Femur (tissue), 1 donor: ENCODE measurements at places on chromosomes 7 and 10.
A peak's percentile ranks its signal among the peaks of the same experiment; 100 is the strongest.

DNA sequence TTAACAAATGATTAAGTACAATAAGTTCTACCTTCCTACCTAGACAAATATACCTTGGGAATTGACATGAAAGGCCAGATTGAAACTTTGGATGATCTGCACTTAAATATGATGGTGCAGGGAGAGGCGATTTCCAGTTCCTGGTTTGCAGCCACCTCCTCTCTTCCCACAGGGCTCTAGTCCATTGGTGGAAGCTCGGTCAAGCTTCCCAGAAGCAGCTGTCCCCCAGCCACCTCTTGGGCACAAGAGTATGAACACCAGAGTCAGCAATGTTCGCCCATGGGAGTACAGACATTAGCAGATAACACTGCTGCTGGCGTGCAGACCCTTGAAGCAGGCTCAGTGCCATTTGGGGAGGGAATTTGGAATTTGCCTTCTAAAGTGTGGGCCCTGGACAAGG, 1.5 kb upstream of the CPVL start:
- no peak for DNase-seq

GRCh38 chr7:110590415-110590814, 500.5 kb upstream of the LRRN3 start:
- no peak for DNase-seq

DNA sequence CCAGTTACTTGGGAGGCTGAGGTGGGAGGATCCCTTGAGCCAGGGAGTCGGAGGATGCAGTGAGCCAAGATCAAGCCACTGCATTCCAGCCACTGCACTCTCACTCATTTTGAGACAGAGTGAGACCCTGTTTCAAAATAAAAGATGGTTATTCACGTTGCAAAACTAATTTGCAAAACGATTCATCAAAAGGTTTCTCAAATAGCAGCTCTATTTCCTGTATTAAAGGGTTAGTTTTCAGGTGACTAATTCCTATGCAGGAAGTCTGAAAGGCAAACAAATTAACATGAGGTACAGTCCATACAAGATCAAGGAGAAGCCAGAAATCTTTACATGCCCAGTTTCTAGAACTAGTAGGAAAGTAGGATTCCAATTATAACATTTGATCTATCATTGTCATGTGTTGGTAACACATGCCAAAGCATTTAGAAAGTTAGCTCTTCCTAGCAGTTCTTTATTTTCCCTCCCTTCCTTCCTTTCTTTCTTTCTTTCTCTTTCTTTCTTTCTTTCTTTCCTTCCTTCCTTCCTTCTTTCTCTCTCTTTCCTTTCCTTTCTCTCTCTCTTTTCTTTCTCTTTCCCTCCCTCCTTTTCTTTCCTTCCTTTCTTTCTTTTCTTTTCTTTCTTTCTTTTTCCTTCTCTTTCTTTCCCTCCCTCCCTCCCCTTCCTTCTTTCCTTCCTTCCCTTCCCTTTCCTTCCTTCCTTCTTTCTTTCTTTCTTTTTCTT, 49.3 kb downstream of the DENND2A start:
- DNase-seq = no peak

- peak; percentile 71 for DNase-seq
Measured at GRCh38 chr7:155590215-155591018, 44.1 kb upstream of the CNPY1 start.

GRCh38 chr10:67772894-67773511, 65.0 kb downstream of the DNAJC12 start:
- no peak for DNase-seq

DNA sequence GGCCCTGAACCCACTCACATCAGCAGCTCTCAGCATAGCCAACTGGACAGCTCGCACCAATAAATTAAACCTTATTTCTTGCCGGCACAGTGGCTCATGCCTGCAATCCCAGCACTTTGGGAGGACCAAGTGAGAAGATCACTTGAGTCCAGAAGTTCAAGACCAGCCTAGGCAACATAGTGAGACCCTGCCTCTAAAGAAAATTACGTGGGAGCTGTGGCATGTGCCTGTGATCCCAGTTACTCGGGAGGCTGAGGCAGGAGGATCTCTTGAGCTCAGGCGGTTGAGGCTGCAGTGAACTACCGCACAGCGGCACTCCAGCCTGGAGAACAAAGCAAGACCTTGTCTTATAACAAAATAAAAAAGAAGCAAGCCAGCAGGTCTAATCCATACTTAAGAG, 75.7 kb downstream of the SEPTIN14 start:
- no peak for DNase-seq

DNA sequence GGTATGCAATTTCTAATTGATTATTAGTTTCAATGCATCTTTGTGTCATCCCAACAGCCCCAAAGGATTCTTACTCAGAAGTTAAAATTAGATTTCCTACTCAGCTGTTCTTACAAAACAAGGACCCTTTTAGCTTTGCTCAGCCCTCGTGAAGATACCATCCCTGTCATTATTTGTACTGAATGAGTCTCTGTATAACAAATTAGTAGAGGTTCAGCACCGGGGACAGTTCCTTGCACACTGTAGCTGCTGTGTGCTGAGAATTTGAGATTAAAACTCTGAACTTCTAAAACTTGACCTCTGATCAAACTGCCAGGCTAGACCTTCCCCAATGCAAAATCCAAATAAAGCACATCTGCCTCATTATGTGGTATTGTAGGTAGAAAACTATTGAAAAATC, 299.1 kb downstream of the LHFPL3 start:
- peak; percentile 23 for DNase-seq

DNA sequence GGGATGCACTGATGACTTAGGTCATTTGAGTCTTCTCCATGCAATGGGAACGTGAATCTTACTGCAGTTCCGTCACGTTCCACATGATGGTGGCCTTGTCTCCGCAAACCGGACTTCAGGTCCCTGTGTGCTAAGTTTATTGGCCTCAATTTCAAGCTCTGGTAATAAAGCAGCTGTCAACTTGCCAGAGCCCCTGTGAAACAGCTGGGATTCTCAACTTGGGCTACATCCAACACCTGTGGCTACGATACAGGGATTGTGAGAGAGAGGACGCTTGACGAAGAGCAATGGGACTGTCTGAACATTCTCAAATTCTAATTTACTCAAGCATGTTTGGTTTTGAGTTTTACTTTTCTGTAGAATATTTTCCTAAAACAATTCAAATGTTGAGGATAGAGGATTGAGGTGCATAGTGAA, 174.2 kb downstream of the PTN start:
- peak; percentile 88 for DNase-seq

- no peak for DNase-seq
Measured at GRCh38 chr10:103040418-103040817, 122.3 kb downstream of the CNNM2 start.

DNA sequence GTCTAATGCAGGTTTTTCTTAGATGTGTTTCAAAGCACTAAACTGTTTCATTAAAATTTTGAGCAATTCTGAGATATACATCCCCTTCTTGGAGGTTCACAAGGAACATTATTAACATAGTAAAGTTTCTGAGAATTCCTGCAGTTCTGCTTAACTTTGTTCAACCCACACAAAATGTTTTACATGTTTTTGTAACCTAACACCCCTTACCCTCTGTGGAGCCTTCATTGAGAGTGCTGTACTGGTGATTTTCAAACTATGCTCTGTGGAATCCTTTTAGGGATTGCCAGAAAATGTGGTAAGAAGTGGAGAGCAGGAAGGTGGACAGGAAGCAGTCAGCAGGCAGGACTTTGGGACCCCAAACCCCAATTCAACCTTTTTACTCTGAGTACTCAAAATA, 53.6 kb upstream of the ABCB5 start:
- DNase-seq = no peak

DNA sequence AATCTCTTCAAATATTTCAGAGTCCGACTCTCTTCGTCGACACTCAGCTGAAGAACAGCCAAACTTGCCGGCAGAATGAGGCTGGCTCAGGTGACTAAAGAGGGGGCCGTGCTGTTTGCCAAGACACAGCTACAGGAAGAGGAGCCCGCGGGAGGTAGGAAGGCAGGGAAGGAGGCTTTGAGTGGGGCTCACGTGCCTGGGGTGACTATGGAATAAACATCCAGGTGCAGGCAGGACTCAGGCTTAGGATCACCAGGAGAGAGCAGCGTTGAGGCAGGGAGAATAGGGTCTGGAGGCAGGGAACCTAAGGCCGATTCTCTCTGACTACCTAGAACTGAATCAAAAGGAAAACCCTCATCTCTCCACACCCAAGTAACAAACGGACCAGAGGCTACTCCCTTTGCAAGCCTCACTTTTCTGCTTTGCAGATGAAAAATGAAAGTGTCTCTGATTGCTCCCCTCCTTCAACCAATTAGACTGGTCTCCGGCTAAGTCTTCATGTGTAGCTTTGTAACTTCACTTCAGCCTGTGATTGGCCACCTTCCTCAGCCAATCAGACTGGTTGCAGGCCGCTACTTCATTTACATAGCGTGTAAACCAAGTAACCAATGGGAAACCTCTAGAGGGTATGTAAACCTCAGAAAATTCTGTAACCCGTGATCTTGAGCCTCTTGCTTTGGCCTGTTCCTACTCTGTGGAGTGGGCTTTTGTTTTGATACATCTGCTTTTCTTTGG, 19.7 kb upstream of the BNIP3 start:
- no peak for DNase-seq

GRCh38 chr7:75953931-75954330, 39.0 kb downstream of the POR start:
- DNase-seq = no peak

DNA sequence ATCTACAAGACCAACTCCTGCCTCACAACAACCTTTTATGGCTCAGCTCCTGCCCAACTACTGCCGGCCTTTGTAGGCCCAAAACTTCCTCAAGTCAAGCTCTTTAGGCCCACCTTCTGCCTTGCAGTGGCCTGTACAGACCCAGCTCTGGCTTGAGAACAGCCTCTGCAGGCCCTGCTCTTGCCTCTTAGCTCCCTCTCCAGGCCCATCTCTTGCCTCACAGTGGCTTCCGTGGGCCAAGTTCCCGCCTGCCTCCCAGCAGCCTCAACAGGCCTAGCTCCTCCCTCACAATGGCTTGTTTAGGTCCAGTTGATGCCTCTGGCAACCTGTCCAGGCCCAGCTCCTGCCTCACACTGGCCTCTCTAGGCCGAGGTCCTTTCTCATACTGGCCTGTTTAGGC, 32.4 kb upstream of the VKORC1L1 start:
- no peak for DNase-seq

GRCh38 chr7:66669088-66669487, 40.4 kb downstream of the KCTD7 start:
- DNase-seq = no peak

GRCh38 chr10:57964351-57964750, 303.3 kb downstream of the IPMK start:
- DNase-seq = peak; percentile 30

DNA sequence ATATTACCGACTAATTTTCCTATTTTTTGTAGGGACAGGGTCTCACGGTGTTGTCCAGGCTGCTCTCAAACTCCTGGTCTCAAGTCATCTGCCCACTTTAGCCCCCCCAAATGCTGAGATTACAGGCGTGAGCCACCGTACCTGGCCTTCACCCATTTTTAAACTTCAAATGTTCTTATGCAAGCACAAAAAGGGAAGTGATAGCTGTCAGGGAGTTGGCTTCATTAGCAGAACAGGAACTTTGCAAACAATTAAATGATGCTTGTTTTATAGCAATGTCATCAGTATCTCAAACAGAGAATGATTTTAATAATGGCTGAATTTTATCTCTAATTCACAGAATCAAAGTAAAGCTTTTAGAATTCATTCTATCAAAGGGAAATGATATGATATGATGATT, 49.8 kb upstream of the FAM171A1 start:
- no peak for DNase-seq

GRCh38 chr10:782751-783648, 93.5 kb upstream of the DIP2C start:
- DNase-seq = no peak

DNA sequence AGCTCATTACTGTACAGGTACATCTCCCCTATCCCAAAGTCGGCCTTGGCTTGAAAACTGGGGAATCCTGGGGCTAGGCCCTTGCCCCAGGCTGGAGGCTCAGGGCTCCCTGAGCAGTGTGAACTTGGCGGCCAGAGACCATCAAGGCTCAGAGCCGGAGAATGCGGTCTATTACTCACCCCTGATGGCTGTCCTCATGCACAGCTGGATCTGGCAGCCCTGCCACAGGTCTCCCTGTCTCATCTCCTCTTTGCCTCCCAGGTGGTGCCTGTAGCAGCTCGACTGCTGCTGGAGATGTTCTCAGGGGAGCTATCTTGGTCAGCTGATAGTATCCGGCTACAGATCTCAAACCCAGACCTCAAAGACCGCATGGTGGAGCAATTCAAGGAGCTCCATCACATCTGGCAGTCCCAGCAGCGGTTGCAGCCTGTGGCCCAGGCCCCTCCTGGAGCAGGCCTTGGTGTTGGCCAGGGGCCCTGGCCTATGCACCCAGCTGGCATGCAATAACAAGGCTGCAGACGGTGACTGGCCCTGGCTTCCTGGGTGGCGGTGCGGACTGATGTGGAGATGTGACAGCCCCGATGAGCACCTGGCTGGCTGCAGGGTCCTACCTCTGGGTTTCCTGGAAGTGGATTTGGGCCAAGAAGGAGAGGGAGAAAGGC, 10.7 kb downstream of the IRF5 start:
- DNase-seq = no peak

DNA sequence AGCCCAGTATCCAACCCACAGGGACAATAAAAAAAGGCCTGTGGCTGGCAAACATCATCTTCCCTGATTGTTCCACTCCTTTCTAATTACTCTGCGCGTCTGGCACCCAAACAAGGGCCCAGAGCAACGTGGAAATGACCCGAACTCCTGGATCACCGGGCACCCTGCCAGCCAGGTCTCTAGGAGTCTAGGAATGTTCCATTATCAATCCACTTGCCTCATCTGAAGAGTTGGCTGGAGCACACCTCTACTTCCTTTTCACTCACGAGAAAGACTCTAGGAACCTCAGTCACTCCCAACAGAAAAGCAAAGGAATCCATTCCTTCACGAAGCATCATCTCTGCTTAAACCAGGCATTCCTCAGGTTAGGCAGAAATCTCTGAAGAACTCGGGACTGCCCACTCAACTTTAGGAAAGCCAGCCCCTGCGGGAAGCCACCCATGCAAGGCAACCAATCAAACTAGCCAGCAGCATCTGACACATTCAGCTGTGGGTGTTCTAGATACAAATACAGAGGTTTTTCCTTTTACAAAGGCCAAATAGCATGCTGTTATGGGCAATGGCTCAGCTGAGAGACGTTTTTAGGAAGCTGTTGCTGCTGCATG, 37.7 kb downstream of the ATXN7L1 start:
- peak; percentile 41 for DNase-seq

- DNase-seq = no peak
Measured at GRCh38 chr7:128867241-128867640, 4.6 kb downstream of the ATP6V1F start.
